GM18507 (cell line): ENCODE measurements at places on chromosomes 1 and 21.

DNA sequence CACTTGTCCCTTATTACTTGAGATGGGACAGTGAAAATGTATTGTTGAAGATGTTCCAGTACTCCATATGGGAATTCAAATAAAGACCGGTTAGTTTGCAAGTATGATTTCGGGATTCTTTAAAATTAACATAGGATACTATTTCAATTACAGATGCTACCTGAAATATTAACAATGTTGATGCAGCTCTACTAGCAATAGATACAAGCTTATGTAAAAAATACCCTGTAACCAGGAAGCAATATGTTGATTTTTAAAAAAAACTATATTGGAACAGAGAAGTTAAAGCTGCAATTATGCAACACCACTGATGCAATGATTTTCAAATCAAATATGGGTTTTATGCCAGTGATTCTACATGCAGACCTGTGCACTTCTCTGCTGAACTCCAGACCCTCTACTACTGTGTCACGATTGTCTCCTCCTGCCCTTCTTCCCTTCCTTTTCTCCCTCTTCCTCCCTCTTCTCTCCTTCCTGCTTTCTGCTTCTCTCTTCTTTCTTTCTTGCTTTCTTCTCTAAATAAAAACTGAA lies 179.2 kb downstream of the ATP6V1G3 start:
- DNase-seq: no peak

- DNase-seq: no peak
These were observed 71.3 kb downstream of the ATP5PO start for GRCh38 chr21:33844104-33844889.

DNA sequence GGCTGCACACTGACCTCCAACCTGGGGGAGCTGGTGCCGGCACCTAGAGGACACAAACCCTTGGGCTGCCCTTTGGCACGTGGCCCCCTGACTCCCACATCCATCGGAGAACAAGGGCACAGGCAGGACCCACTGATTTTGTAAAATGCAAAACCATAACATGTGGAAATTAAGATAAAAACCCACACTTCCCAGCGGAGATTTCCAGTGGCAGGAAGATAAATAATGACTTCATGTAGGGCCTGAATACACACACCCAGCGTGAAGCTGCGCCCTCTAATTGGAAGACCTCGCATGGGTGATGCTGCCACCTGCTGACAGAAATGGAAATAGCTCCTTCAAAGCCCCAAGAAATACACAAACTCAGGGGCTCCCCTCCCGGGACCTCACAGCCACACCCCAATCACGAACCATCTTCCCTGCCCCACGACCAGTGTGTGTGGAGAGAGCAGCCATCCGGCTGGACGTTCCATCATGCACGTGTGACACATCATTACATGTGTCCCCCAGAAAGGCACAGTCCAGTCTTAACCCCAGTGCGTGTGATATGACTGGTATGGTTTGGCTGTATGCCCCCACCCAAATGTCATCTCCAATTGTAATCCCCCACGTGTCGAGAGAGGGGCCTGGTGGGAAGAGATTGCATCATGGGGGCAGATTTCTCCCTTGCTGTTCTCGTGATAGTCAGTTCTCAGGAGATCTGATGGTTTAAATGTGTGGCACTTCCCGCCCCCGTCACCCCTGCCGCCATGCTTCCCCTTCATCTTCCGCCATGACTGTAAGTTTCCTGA lies 5.7 kb upstream of the TPRG1L start:
- DNase-seq: peak; percentile 62

DNA sequence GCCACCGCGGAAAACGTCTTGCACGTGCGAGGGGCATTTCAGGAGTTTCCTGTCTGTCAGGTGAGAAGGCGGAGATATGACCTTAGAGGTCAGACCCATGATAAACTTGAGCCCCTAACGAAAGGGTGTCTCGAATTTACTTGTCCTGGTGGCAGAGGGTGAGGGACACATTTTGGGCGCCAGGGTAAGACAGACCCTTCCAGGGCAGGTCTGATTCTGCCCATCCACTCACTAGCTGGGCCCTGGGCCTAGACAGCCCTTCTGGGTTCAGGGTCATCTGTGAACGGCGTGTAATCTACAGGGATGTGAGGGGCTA lies 395 bp upstream of the CSRP1 start:
- no peak for DNase-seq

GRCh38 chr1:34412598-34413370 lies 236.1 kb downstream of the C1orf94 start:
- DNase-seq: no peak

DNA sequence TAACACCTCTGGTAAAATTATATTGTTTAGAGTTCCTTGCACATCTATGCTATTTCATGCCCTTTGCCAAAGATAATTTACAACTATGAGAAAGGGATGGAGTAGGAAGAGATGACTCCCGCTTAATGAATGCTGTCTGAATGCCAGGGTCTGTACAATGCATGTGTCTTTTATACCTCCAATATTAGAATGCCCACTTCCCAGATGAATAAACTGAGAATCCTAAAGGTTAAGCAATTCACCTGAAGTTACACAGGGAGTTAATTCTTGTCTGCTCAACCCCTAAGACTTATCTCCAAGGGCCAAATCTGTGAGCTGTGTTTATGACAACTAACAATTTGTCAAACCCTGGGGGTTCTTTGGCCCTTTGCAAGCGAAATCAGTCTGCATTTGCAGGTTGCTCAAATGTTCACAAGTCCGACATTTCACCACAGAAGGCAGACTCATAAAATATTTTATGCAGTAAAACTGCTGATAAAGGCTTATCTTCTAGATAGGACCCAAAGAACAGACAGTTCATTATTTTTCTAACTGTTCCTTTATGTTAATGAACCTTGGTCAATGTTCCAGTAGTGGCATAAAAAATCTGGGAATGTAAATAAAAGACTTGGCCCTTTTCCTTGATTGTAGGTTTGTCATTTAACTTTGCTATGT lies 50.2 kb upstream of the ATP1A1 start:
- no peak for DNase-seq

GRCh38 chr1:212557739-212558692 lies 50.5 kb upstream of the ATF3 start:
- no peak for DNase-seq

GRCh38 chr1:42966688-42967612 lies 8.3 kb upstream of the SLC2A1 start:
- no peak for DNase-seq

DNA sequence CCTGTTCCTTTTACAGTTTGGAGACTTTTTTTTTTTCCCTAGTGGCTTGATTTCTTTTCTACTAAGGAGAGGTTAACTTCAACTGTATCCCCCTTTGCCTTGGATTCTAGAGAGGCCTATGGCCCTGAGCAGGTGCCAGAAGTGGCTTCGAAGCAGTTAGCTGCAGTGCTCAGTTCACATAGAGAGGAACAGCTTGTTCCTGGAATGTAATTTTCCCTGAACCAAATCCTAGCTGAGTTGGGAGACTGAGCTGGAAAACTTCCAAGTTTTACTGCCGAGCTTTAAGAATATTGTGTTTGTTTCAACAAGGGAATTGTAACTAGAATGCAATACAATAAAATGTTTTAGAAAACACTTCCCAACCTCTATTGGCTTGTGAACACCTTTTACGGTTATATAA lies 17.5 kb downstream of the RD3 start:
- no peak for DNase-seq

- DNase-seq: no peak
These were observed 13.0 kb upstream of the TACSTD2 start for GRCh38 chr1:58590019-58590418.

GRCh38 chr1:31020007-31020790 lies 45.3 kb downstream of the PUM1 start:
- DNase-seq: no peak

DNA sequence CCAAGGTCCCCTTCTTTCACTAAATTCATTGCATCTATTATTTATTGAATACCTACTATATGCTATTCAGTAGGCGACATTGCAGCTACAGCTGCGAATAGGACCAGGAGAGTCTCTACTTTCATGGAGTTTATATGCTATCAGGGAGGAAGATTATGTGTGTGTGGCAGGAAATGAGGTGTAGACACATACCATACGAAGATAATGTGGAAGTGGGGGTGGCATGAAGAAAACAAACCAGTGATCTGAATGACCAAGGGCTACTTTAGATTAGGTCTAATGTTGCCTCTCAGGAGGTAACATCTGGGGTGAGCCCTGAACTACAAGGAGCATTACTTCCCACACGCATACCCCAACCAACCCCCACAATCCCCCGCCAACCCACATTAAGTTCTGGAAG lies 1.0 kb upstream of the PPIH start:
- no peak for DNase-seq

DNA sequence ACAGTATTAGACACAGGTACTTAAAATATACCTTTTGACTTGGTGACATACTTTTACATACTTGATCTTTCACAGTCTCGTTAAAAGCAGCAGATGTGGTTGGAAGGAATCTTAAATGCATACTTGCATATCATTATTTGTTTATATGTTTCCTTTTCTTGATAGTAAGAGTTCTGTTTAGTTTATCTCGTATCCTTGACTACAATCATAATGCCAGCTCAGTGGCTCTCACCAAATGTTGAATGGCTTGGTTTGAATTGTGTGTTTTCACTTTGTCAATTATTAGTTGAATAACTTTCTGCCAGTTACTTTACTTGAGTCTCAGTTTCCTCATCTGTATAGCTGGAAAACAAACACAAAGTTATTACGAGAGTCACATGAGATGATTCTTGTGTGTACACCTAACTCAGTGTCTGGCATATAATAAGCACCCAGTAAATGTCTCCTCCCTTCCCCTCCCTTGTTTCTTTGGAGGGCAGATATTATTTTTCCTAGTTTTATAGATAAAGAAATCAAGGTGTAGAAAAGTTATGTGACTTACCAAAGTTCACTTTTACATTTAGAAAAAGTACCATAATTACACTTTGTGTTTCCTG lies 131.6 kb upstream of the IVNS1ABP start:
- DNase-seq: no peak
